ENCODE measurements at places on chromosomes 5 and 9.

DNA sequence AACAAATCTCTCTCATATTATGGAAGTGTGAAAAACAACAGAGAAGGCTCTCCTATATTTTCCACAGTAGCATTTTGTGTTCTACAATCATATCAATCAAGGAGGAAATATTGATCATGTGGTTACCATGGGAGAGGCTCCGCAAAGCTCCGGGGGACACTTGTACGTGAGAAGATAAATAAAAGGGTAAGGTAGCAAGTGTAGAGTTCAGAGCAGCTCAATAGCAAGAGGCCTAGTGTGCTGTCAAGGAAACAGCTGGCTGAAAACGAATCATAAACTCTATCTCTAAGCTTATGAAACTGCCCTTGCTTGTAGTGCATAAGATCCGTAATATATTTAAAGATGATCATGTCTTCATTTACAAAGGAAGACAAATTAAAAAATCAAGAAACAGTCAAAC, 57.5 kb downstream of the CDH18 start:
- DNase-seq: no peak

- DNase-seq: no peak
Observed at GRCh38 chr5:5585751-5586341, 163.4 kb downstream of the ICE1 start.

GRCh38 chr9:22079873-22080341, 70.8 kb upstream of the CDKN2B start:
- DNase-seq: no peak

GRCh38 chr5:168972731-168973130, 328.2 kb downstream of the SLIT3 start:
- DNase-seq: no peak

DNA sequence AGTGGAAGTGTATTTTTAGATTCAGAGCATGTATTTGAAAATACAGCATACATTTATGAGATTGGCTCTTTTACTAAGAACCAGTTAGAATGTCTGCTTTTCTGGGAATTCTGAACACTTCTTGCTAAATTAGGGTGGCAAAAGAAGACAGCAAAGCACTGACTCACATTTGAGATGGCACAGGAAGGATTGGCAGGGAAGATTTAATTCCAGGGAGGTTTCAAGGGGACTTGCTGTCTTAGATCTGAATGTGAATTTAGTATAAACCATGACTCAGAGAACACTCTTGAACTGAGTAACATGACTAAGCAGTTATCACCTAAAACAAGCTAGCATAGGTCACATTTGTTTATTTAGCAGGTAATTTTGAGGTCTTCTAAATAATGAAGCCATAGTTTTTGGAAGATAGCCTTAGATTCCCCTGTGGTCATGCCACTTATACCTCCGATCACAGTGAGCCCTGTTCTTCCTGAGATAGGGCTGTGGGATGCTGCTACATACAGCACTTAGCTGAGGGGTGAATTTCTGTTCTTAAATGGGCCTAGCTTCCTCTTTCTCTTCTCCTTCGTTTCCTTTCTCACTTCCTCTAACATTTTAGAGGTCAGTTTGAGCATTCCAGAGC, 173.8 kb downstream of the PCSK1 start:
- no peak for DNase-seq

DNA sequence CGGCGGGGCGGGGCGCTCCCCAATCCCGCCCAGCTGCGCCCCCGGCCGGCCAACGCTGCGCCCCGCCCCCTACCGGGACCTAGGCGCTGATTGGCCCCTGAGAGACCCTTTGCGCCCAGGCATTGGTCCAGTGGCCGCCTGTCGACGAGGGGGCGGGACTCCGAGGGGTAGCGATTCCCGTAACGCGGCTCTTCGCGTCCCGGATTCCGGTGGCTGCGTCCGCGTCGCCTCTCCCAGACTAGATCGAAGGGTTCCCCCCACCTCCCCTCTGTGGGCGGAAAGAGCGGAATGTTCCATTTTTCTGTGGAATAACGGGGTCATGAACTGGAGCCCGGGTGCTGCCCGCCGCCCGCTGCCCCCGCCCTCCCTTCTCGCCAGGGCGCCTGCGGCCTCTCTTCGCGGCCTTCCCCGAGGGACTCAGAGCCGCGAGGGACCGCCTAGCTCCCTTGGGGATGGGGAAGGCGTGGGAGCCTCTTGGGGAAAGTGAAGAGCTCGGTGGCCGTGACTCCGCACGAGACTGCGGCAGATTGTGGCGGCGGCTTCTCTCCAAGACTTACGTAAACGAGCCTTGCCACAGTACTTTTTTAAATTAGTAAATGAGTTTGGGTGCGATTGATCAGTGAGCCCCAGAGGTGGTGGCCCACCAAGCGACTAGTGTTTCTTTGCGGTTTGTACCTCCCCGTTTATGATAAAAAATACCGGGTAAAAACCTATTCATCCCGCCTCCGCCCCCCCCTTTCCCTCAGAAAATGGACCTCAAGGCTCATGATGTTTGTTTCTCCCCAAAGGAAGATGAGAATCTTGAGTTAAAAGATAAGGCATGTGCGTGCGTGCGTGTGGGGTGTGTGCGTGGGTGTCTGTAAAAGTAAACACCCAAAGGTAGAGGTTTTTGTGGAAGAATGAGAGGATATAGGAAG, 493 bp upstream of the IL6ST start:
- peak; percentile 79 for DNase-seq

- DNase-seq: no peak
Observed at GRCh38 chr9:15357050-15357653, 50.1 kb upstream of the TTC39B start.

DNA sequence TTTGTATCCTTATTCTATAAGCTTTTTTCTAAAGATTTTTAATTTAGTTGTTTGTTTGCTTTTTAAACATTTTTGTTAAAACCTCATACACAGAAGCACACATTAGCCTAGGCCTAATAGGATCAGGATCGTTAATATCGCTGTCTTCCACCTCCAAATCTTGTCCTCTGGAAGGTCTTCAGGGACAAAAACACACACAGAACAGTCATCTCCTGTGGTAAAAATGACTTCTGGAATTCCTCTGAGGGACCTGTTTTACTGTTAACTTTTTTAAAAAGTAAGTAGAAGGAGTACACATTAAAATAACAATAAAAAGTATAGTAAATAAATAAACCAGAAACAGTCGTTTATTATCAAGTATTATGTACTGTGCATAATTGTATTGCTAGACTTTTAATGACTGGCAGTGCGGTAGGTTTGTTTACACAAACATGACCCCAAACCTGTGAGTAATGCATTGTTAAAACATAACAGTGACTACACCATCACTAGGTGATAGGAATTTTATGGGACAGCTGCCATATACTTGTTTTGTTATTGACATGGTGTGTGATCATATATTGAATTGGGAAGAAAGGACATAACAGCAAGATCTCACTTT, 109.6 kb downstream of the ZCCHC7 start:
- no peak for DNase-seq

GRCh38 chr9:5835808-5836207, 2.9 kb upstream of the ERMP1 start:
- no peak for DNase-seq

DNA sequence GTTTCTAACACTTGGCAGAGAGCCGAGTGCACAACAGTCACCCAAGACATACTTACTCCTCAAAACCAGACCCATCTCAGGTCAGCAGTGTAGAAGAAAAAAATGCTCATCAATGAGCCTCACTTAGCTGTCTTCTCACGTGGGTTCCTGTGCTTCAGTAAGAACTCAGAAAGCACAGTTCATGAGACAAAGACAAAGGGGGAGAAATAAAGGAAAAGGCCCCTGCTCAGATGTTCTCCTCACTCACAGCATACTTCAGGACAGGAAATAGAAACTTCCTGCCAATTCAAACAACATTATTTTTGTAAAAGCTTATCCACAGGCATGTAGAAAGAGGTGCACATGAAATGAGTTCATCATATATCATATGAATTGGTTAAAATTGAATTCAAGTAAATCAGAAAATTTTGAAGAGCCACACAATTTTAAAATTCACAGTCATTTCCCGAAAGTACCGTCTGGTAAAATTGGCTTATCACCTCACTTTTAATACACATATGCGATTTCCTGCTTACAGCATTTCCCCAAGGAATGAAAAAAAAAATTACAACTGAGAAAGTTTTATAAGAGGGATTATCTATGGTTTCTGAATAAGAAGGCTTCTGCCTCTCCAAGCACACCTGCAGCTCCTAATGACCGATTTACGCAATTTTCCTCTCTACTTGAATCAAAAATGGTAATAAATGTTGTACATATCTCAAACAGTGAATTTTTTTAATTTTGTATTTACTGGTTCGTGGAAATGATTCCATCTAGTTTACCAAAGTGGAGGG, 328.3 kb downstream of the TMEM167A start:
- no peak for DNase-seq

- no peak for DNase-seq
Observed at GRCh38 chr5:122078116-122079110, at the start of gene LOX. LOX (minus strand) TSS chr5:122078259; CDS start chr5:122077985, 274 bp downstream.

- peak; percentile 21 for DNase-seq
Observed at GRCh38 chr5:127878174-127878750, 175.1 kb downstream of the CCDC192 start.

DNA sequence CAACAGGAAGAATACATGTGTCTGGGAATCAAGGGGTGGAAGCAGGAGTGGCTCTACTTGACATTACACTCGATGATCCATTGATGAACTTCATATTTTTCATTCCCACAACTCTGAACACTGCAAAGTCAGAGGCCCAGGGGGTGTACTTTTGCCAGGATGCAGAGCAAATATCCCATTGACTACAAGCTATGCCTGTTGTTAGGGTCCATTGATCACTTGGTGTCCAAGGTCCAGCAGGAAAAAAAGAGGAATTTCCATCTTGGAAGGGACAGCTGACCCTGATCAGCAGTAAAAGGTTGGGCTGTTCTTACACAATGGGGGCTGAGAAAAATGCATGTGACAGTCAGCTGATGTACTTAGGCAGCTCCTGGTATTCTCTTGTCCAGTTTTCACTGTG, 118.5 kb upstream of the MAP1B start:
- DNase-seq: no peak

DNA sequence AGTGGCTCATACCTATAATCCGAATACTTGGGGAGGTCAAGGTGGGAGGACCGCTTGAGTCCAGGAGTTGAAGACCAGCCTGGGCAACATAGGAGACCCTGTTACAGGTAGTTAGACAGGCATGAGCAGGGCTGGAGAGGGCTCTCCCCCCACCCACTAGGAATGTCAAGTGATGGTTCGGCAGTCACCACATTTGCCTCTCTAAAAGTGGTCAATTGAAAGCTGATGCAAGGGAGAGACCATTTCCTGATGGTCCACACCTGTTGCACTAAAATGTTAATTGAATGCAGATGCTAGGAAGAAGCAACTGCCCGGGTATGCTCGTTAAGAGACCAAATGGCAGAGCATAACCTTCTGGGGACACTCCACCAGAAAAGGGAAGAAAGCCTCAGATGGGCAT, 82.7 kb downstream of the SFXN1 start:
- DNase-seq: no peak

DNA sequence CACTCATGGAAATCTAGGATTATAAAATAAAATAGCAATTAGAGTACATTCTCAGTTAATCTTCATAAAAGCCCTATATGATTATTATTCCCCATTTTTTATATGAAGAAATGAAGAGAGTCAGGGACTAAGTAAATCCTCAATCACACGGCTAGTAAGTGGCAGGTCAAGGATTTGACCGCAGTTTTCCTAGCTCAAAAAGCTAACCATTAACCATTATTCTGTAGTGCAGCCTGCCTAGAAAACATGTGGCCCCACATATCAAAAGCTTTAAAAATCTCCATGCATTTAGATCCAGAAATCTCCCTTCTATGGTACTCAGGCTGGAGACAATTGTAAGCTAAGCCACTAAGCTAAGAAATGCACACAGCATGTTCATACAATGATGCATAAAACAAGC, 21.4 kb downstream of the EPB41L4A start:
- DNase-seq: no peak

- no peak for DNase-seq
Observed at GRCh38 chr5:79181419-79182022, 54.4 kb upstream of the JMY start.

- DNase-seq: no peak
Observed at GRCh38 chr9:129289131-129289731, 111.2 kb upstream of the IER5L start.

- DNase-seq: no peak
Observed at GRCh38 chr5:37628876-37629275, 211.0 kb downstream of the GDNF start.

- DNase-seq: peak; percentile 21
Observed at GRCh38 chr5:7849681-7850394, 1.1 kb downstream of the CFAP90 start.

DNA sequence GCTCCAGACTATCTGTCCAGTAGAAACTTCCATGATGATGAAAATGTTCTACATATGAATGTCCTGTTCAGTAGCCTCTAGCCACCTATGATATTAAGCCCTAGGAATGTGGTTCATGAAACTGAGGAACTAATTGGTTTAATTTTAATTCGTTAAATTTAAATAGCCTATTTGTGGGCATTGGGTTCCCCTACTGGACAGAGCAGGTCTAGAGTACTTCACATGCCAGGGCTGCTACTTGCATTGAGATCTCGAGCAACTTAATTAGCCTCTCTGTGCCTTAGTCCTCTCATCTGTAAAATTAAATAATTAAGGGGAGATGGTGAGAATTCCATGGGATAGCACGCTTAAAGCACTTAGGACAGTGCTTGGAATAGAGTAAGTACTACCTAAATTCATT, 160.0 kb downstream of the PAPPA start:
- DNase-seq: no peak

All from NCI-H2107 (cell line).